Activated naive CD4-positive, alpha-beta T cell treated with Interleukin-2 at 50 U/mL for 16 hours (primary cell): ENCODE measurements at places on chromosomes 7 and 10.

DNA sequence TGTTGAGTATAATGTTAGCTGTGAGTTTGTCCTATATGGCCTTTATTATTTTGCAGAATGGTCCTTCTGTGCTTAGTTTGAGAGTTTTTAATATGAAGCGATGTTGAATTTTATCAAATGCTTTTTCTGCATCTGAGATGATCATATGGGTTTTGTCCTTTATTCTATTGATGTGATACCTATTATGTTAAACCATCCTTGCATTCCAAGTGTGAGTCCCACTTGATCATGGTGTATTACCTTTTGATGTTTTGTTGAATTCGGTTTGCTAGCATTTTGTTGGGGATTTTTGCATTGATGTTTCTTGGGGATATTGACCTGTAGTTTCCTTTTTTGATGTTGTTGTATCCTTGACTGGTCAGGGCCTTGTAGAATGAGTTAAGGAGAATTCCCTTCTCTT is 166.4 kb downstream of the MLLT10 start:
- DNase-seq = no peak

- no peak for DNase-seq
Measured at GRCh38 chr7:48938539-48939295, 14.4 kb downstream of the CDC14C start.

DNA sequence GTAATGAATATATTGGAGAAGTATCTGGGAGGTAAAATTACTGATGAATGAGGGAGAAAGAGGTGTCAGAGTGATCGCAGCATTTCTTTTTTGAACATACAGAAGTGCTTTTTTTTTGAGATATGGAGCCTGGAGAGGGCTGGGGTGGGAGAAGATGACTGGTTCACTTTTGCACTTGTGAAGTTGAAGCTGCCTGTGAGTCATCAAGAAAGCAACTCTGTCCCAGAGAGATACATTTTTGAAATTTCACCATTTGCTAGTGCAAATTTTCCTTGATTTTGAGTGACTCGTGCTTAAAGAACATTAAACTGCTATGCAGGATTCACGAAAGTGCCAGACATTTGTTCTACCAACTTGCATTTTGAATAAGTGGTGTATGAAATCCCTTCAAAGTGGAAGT is 81.8 kb downstream of the ADRA2A start:
- DNase-seq = no peak

DNA sequence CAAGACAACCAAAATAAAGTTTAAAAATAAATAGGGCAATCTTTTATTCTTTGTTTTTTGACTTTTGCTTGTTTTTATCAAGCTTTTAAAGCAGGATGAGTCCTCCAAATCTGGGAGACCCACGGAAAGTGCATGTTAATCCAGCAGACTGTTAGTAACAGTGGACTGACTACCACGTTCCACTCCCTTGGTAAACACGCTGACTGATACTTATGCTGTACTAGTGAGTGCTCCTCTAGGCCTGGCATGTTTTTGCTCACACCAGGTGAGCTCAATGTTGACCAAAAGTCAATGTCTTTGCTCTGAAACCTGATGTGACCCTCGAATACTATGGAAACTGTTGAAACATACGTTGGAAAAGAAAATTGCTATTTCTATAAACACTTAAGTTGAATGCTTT is 88.4 kb downstream of the KIAA1549 start:
- no peak for DNase-seq

- DNase-seq = no peak
Measured at GRCh38 chr10:95188593-95188992, 5.4 kb upstream of the ACSM6 start.

DNA sequence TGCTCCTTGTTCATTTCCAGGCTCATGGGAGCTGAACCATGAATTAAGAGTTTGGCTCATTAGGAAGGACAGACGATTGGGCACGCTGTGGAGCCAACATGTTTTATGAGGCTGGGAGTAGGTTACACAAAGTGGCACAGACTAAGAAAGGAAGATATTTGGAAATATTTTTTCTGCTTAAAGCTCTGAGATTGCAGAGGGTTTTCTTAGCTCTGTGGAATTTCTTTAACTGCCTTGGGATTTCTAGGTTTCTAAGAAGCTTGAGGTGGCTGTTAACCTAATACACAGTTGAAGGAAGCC is 344.6 kb downstream of the RNLS start:
- DNase-seq = no peak

DNA sequence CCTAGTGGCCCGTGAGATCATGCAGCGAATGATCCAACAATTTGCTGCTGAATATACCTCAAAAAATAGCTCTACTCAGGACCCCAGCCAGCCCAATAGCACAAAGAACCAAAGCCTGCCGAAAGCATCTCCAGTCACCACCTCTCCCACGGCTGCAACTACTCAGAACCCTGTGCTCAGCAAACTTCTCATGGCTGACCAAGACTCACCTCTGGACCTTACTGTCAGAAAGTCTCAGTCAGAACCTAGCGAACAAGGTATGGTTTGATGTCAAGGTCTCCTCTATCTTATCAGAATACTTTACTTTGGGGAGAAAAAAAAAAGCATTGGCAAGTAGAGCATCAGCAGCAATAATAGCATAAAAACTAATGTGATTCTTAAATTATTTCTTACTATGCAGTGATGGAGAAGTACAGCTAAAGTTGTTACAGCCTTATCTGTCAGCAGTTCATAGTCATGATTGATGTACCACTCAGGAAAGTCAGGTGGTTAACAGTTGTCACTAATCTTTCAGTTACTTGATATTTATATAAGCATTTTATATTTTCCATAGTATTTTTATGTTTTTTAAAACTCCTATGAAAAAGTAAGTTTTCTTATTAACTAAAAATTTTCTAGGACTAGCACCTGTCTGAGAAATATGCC is 117.1 kb downstream of the LCOR start:
- DNase-seq = no peak

- DNase-seq = peak; percentile 11
Measured at GRCh38 chr10:99234041-99234790, 1.4 kb downstream of the HPSE2 start.

DNA sequence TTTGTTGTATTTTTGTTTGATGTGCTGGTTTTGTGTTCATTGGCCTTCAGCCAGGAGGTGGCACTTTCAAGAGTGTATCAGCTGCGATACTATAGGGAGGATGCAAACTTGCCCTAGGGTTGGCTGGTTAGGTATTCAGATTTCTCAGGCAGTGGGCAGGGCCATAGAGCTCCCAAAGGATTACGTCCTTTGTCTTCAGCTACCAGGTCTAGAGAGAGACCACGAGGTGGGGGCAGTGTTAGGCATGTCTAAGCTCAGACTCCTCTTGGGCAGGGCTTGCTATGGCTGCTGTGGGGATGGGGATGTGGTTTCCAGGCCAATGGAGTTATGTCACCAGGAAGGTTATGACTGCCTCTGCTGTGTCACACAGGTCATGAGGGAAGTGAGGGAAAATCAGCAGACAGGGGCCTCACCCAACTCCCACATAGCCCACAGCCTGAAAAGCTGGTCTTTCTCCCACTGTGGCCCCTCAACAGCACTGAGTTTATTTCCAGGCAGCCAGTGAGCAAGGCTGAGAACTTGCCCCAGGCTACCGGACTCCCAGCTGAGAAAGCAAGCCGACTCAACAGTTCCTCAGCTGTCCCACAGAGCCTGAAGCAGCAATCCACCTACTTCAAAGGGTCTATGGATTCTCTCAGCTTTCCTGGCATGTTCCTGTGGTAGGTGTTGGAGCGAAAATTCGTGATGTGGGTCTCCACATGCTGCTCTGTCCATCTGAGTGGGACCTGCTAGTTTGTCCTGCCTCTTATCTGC is 227.4 kb upstream of the COBL start:
- DNase-seq = no peak

- no peak for DNase-seq
Measured at GRCh38 chr7:71904484-71904883, 507.7 kb downstream of the CALN1 start.

GRCh38 chr10:44053391-44053790 is 331.5 kb downstream of the CXCL12 start:
- DNase-seq = no peak

DNA sequence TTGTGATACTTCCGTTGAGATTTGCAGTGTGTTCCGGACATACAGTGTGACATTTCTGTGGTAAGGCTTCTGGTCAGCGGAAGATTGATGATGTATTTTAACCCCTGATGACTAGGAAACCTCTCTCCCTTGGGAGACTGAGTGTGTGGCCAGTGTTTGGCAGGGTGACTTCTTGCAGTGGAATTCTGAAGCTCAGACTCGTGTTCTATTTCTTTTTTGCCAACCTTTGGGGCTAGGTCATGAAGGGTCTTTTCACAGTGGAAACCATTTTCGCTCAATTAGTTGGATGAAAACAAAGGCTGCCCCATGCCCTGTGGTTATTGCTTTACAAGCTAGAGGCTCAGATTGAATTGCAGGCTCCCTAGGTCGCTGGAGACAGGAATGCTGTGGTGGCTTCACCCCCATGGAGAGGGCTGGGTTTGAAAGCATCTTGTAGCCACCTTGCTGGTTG is 288.9 kb downstream of the BBS9 start:
- DNase-seq = no peak

- no peak for DNase-seq
Measured at GRCh38 chr7:26096136-26096535, 55.9 kb upstream of the NFE2L3 start.

DNA sequence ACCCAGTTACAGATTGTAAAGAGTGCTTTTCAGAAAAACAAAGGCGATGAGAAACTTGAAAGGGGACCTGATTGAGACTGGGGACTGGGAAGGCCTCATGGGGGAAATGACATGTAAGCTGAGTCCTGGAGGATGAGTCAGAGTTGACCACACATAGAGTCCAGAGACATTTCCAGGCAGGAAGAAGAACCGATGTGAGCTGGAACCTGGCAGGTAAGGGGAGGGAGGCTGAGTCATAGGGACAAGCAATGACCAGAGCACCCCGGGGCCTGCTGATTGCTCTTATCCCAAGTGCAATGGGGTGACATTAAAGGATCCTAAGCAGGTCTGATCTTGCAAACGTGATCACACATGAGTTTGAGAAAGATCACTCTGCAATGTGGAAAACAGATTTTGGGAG is 11.7 kb downstream of the TLL2 start:
- no peak for DNase-seq
